ENCODE measurements at places on chromosomes 12 and 14.

- DNase-seq, result no peak
These were observed 103.5 kb downstream of the METTL25 start for GRCh38 chr12:82461836-82462235.

DNA sequence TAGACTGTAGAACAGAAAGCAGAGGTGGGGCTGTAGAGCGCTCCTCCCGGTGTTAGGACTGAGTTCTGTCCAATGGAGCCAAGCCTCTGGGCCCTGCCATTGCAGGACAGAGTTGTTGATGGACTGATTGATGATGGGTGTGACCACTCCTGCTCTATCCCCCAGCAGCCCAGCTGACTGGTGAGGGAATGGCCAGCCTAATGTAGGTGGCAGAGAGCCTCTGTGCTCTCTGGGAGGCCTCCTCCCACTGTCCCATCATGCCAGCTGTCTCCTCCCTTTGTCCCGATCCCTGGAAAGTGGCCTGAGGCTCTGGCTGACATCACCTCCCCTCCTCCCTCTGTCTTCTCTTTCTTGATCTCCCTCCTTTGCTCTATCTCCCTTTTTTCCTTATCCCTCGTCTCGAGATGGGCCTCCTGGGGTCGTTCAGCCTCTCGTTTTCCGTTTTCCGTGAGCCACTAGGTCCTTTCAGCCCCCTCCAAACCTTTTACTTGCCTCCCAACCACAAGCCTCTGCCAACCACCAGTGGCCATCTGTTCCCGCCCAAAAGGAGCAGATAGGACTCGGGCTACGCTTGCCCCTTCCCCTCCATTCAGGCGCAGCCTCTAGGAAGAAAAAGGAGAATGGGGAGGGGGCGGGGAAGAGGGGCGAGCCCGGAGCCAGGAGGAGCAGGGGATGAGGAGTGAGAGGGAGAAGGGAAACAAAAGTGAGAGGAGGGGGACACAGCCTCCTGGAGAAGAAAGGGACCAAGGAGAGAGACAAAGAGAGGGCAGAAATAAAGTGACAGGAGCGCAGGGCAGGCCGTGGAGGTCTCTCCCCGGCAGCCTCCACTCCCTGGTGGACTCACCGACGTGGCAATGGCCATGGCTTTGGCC lies 572 bp downstream of the EFS start:
- DNase-seq, result no peak

DNA sequence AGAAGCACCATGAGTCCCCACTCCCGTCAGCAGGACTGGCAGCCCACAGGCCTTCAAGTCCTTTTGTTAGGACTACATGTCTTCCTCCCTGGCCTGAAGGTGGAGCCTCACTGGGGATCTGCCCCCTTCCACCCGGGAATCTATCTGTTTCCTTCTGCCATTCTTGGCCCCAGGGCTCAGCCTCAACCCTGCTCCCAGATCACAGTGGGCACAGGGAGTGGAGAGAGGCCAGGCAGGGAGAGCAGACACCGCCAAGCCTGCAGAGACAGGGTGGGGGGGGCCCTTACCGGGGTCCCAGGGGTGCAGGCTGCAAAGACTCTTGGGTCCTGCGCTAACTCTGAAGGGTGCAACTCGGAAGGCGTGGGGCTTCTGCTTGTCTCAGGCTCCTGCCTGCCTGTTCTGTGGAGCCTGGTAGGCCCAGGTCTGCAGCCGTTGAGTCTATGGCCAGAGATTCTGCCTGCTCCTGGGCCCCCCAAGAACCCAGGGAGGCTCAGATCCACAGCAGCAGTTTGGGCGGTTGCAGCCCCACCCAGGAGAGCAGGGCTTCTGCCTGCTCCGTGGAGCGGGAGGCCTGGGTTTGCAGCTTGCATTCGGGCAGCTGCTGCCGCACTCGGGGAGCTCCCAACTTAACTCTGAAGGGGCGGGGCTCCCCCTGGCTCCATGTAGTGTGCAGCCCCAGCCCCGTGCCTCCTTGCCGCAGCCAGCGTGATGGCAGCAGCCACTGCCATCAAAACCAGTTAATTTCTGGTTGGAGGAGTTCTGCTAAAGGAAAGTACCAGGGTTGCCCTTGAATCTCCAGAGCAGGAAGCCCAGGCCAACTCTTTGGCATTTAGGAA lies 21.7 kb upstream of the PLBD1 start:
- DNase-seq, result no peak

- no peak for DNase-seq
These were observed 25.2 kb downstream of the LTBP2 start for GRCh38 chr14:74586681-74587362.

- no peak for DNase-seq
These were observed 75.0 kb downstream of the KICS2 start for GRCh38 chr12:64147011-64147631.

- no peak for DNase-seq
These were observed 73.2 kb upstream of the BICD1 start for GRCh38 chr12:32033406-32033805.

- no peak for DNase-seq
These were observed 8.3 kb upstream of the CCND2 start for GRCh38 chr12:4265280-4265679.

- no peak for DNase-seq
These were observed 279.3 kb downstream of the NPAS3 start for GRCh38 chr14:33218026-33218425.

DNA sequence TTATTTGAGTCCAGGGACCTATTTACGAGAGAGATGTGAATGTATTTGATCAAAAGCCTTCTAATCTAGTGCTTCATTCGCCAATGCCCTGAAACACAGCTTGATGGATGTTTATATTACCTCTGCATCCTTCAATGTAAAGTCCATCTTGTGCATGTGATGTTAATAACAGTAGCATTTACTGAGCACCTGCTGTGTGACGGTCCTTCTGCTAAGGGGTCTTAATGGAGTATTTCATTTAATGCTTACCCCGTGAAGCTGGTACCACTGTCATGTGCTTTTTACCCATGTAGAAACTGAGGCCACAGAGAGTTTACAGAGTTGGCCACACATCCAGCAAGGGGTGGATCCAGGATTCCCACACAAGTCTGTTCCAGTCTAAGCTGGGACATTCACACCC lies 237.3 kb downstream of the ADGRD1 start:
- no peak for DNase-seq

- no peak for DNase-seq
These were observed 199.8 kb upstream of the RBM19 start for GRCh38 chr12:114165921-114166320.

- DNase-seq, result no peak
These were observed 49.3 kb upstream of the OR5AU1 start for GRCh38 chr14:21205026-21205677.

GRCh38 chr14:22542360-22542759 lies 46.7 kb downstream of the DAD1 start:
- no peak for DNase-seq

DNA sequence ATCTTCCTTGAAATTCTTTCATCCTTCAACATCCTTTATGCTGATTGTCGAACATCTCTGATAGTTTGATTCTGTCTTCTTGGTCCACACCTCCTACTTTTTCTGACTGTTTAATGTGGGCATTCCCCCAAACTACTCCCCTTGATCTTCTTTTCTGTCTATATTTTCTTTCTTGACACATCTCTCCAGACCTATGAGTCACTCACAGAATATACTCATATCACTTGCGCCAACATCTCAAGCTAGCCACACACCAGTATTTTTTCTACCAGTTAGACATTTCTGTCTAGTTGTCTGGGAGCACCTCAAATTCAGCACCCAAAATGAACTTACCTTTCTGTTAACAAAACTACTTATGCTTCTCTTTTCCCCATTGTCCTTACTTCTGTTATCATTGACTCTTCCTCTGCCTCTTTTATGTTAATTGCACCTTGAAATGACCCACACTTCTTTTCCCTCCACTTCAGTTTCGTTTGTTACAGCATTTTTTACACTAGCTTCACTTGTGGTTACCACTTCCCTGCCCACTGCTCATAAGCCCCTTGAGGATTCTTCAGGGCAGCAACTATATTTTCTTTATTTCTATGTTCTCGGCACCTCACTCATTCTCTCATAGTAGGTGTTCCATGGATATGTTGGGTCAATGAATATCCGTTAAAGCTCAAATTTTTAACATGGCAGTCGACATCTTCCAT lies 33.5 kb downstream of the TSHR start:
- no peak for DNase-seq

DNA sequence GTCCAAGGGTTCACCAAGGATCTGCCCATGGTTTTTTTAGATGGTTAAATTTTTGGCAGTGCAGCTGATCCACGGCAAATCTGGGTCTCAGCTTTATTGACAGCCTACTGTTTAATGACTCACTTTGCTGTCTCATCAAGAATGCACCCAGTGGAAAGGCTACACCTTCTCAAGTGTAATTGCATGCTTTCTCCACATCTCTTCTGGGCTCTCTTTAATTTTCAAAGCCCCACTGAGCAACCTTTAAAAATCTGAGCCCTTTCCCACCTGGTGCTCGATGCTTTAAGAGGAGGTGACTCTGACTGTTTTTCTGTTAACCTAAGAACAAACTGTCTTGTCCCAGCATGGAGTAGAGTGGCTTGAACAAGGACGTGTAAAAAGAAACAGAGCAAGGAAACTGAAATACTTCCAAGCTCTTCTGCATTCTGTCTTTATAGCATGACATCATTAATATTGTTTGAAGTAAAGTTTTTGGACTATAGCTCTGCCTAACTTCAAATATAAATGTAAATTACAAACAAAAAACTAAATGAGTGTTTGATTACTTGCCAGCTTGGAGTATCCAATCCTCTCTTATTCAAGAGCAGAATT lies 214.2 kb upstream of the KRR1 start:
- DNase-seq, result no peak

GRCh38 chr12:107522692-107523477 lies 162.7 kb upstream of the PWP1 start:
- no peak for DNase-seq

DNA sequence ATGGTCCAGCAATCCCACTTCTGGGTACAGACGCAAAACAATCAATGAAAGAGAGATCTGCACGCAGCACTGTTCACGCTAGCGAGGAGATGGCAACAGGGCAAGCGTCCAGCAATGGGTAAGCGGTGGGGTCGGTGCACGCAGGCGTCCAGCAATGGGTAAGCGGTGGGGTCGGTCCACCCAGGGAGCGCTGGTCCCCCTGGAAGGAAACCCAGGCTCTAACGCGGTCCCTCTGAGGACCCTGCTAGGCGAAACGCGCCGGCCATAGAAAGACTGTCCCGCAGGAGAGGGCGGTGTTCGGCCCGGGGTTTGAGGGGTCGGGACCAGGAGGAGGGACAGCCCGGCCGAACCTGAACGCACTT lies 618 bp upstream of the PGAM5 start:
- DNase-seq, result no peak

GRCh38 chr14:75969126-75969525 lies 12.7 kb downstream of the TGFB3 start:
- no peak for DNase-seq

DNA sequence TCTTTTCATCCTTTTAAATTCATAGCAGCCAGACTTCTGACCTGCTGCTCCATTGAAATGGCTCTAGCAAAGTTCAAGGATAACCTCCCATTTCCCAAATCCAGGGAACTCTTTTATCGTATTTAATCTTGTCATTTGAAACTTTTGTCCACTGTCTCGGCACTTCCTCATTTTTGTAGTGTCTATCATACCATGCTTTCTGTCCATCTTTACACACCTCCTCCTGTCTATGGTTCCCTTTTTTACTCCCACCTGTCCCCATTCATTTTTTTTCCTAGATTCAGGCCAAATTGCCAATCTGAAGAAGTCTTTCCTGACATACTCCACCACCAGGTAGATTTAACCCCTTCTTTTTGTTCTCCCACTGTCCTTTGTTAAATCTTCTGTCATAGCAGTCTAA lies 31.0 kb downstream of the NFYB start:
- no peak for DNase-seq

DNA sequence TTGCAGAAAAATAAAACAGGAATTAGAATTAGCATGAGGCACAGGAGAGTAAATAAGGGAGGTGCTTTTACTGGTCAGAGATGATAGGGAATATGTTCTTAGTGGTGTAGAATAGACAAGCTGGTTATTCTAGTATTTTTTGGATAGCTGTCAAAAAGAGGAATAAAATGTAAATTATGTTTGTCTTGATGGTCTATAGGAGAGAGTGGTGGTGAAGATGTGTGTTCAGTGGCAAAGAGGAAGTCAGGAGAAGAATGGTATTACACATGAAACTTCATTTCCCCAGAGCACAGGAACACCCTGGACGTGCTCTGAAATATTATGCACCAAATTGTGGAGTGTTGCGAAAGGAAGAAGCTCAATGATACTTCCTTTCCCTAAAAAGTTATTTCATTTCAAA lies 27.8 kb downstream of the MUCL1 start:
- no peak for DNase-seq

GRCh38 chr12:129561304-129561703 lies 342.5 kb downstream of the TMEM132D start:
- DNase-seq, result no peak

GRCh38 chr12:8088574-8088973 lies 6.5 kb downstream of the NECAP1 start:
- peak; percentile 12 for DNase-seq

DNA sequence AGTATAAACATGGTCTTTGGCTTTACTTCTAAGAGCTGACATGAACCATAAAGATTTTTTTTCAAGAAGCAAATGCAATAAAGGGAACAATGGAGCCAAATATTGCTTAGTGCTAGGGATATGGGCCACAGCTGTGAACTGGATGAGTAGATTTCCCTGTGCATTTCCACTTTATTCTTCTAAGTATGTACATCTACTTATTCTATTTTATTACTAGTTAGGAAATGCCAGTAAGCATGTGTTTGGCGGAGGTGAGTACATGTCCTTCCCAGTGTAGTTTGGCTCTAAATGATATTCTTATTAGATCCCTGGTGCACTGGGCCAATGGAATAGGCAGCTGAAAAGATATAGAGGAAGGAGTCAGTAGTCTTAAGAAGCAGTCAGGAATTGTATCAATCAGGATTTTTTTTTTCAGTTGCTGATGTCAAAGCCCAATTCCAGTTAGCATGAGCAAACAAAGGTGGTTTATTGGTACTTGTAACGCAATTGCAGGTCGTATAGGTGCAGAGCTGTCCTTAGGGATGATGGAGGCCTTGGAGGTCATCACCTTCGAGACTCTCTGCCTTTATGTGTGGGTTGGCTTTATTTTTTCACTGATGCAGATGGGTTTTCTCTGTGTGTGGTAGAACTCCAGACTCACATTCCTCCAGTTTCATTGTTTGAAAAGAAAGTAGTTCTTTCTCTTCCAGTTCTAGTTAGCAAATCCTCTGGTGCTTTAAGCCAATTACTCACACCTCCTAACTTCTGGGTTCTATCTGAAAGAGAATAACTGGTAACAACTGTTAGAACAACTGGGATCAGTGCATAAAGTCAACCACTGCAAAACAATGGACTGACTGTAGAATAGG lies 139.0 kb upstream of the LRIG3 start:
- no peak for DNase-seq

DNA sequence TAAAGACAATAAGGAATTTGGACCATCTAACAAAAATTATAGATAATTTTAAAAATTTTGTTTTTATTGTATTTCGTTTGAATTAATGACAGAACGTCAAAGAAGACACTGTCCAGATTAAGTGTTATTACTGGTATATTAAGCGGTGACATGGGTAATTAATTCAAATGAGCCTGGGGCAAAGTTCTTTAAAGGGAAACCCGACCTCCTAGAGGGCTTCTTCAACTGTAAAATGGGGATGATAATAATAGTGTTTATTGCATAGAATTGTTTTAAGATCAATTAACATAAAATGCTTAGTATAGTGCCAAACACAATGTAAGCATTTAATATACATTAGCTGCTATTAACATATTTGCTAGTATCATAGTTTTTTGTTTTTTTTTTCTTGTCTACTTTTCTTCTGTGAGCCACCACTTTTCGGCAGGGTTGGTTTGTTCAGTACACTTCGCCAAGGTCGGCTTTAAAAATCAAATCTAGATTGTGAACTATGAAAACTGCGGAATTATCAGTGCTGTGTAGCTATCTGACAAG lies 514 bp upstream of the LARP4 start:
- DNase-seq, result no peak
